Cerebellar nuclear complex (tissue), 1 donor: ENCODE measurements at places on chromosomes 4 and X.

DNA sequence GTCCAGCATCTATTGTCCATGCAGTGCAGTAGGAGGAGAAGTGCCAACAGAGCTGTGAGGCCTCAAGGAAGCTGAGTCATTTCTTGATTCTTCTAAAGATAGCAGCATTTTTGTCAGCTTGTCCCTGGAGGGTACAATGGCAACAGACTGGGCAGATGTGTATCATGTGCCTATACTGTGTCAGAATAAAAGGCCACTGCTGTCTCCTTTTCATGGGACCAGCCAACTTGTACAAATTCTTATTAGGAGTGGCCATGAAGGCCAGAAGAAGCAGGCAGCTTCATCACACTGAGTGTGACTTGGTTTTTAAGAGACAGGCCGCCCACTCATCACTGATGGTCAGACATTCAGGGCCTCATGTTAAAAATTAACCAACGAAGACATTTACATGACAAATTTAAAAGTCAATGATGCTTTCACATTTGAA lies 185.0 kb upstream of the FAM241A start:
- DNase-seq: no peak

- no peak for DNase-seq
Observed at GRCh38 chrX:94058728-94059382, 384.8 kb downstream of the FAM133A start.

DNA sequence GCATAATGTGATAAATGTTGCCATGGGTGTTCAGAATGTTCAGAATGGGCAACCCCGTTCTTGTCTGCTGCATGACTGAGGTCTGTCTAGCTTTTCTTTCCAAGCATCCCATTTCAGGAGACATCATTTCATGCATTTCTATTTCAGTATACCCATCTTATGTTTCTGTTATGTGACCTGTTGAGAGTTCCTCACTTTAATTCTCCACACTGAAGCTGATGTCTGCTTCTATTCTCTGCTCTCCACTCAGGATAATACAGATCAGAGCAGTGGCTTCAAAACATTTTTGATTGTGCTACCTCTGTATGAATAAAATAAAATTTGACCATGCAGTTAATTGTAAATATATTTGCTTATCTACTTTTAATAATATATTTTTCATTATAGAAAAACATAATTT lies 398.6 kb downstream of the ARHGAP24 start:
- no peak for DNase-seq

DNA sequence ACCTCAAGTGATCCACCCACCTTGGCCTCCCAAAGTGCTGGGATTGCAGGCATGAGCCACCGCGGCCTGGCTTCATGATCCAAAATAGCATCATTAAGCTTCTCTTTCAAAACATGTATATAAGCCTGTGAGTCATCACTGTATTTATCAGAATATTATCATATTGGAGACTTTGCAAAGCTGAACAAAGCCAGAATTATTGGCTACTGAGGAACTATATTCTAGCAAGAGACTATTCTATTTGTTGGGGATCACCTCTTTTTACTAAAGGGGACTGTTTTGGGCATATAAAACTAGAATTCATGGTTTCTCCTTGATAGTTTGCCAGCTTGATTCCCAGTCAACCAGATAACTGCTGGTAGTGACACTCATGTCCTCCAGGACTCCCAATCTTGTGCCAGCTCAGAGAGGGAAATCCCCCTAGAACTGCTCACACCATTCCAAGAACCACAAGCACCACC lies 40.1 kb downstream of the TET2 start:
- no peak for DNase-seq

GRCh38 chr4:10808591-10808990 lies 124.0 kb upstream of the CLNK start:
- DNase-seq: peak; percentile 56

- no peak for DNase-seq
Observed at GRCh38 chr4:126937846-126938422, 694.8 kb upstream of the INTU start.

DNA sequence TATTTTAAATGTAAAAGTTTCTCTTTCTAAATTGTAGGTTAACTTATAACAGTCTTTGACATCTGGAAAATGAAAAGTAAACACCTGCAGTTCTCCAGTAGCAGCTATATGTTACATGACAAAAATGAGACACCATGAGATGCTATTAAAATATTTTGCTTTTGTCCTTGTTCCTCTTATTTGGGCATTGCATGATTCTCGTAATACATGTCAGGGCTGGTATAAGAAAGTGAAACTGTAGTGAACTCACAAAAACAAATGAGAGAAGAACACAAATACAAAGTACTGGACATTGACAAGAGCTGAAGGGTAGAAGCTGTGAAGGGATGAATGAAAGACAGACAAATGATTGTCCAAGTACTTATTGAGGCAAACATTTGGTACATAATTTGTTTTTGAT lies 9.0 kb downstream of the GK2 start:
- DNase-seq: no peak

DNA sequence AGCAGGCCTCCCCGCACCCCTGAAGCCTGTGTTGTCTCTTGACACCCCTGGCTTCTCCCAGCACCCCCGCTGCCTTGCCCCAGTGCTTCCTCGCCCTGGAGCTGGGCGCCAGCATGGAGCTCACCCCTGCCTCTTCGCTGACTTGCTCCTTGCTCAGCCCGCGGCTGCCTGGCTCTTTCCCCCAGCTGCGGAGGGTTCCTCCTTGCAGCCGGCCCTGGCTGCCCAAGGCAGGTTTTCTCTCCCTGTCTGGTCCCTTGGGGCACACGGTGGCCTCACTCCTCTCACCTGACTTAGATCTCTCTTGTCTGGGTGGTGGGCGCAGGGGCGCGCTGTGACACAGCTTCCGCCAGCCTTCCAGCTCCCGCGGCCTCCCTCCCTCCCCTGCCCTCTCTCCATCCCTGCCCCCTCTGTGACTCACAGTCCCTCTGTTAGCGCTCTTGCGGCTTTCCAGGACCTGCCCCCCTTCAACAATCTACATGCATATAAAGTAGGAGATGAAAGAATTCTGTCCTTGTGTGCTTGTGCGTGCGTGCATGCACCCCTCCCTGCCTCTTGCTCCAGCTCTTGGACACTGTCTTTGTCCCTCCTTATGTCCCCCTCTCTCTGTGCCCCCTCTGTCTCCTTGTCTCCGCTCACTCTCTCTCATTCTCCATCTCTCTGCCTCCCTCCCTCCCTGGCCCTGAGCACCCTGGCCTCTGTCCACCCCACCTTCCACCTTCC lies 2.2 kb downstream of the PLXNB3 start:
- no peak for DNase-seq

- no peak for DNase-seq
Observed at GRCh38 chr4:41934514-41934900, 722 bp upstream of the TMEM33 start.

- no peak for DNase-seq
Observed at GRCh38 chr4:127251423-127251822, 381.3 kb upstream of the INTU start.

GRCh38 chr4:118842055-118842454 lies 6.1 kb upstream of the SEC24D start:
- no peak for DNase-seq

DNA sequence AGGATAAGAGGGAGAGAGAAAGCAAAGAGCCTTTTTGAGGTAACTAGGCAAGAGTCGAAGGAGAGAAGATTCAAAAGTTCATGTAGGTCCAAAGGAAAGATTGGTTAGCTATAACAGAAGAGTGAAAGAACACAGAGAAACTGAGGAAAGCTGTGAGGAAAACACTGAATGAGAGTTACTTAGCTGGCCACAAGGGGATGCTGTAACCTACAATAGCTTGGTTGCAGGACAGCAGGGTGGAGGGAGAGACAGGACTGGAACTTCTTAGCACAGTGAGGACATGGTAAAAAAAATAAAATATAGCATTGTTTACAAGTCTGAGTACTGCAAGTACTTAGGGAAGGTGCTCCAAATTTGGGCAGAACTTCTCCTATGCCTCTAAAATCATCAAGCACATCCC lies 48.3 kb downstream of the RAI2 start:
- DNase-seq: no peak

- no peak for DNase-seq
Observed at GRCh38 chr4:110769578-110769977, 146.7 kb upstream of the PITX2 start.

- DNase-seq: no peak
Observed at GRCh38 chr4:57074744-57075143, 35.4 kb downstream of the IGFBP7 start.

GRCh38 chrX:3695536-3695935 lies 17.9 kb downstream of the PRKX start:
- DNase-seq: no peak

- DNase-seq: no peak
Observed at GRCh38 chrX:23857363-23857762, 50.4 kb downstream of the APOO start.

GRCh38 chr4:140602714-140603113 lies 34.0 kb upstream of the UCP1 start:
- no peak for DNase-seq

DNA sequence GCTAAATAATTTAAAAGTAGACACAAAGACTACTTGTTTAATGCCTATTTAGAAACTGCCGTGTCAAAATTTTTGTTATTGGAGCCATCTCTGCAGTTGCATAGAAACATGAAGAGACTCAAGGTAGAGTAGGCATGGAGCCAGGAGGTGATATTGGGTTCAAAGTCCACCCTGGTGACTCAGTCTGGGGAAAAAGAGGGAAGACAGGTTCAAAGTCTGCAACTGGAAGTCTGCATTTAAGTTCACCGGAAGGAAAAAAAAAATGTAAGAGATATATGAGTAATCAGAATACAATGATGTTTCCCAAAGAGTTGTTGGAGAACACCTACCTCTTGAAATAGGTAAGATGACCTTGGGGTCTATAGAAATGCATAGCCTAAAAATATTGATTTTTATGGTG lies 67.4 kb upstream of the QRFPR start:
- DNase-seq: no peak

DNA sequence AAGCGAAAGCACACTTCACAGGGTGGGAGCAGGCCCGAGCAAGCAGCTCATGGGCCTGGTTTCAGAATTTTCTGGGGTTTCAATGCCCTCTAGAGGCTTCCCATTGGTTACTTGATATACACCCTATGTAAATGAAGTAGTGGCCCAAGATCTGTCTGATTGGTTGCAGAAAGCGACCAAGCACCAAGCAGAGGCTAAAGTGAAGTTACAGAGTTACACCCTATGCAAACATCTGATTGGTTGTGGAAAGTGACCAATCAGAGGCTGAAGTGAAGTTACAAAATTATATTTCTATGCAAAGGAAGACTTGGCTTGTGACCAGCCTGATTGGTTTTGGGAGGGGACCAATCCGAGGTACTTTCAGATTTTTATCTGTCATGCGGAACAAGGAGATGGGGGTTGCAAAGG lies 8.2 kb downstream of the FHIP1A start:
- DNase-seq: no peak

- no peak for DNase-seq
Observed at GRCh38 chr4:38980903-38981676, 51.1 kb downstream of the TMEM156 start.

- no peak for DNase-seq
Observed at GRCh38 chrX:20967725-20968124, 406.5 kb upstream of the CNKSR2 start.

GRCh38 chr4:99180382-99181070 lies 36.4 kb upstream of the ADH4 start:
- no peak for DNase-seq

GRCh38 chr4:20652226-20652885 lies 47.9 kb upstream of the PACRGL start:
- no peak for DNase-seq

DNA sequence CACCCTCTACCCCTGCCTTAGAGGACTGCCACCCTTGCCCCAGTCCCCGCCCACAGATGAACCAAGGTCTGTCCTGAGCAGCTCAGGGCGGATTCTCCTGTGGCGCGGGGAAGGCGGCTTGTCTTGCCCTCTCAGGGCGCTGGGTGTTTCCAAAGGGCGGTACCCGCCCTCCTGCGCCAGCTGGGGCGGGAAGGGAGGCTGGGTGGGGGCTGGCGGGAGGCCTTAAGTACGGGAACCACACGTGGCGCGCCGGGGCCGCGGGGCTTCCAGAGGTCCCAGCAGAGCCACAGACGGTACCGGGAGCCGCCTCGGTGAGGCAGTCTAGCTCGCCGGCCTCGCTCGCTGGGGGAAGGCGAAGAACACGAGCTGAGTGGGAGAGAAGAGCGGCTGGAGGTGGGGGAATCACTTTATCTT lies 361.1 kb downstream of the MID1IP1 start:
- DNase-seq: no peak

DNA sequence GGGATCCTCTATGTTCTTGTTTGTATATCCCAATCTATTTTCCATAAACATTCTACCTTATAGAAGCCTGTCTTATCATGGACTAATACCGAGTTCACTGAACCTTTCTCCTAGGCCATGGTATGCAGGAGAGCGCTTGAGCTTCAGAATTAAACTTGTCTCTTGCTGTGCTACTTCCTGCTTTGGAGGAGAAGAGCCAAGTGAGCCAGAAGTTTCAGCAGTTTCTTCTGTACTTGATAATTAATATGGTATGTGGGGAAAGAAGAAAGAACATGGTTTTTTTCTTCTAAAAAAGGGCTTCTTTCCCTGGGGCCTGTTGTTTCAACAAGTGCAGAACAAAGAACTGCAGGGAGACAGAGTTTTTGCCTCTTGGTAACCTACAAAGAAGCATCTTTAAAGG lies 172.8 kb downstream of the ATG4A start:
- no peak for DNase-seq

DNA sequence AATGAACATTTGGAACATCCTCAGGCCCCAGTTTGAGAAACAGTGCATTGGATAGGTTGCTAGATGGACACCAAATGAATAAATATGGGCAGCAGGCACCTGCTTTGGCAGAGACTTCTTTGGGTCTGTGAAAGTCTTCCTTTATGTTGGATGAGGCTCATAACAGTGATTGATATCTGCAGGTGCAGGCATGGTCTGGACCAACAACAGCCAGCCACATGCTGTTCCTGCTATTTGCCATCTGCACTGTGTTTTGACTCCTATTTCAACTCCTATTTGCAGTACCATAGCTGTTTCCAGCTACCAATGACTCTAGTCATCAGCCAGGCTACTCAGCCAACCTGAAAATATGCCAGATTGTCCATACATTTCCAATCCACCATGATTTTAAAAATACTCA lies 60.9 kb downstream of the ANAPC4 start:
- DNase-seq: no peak

DNA sequence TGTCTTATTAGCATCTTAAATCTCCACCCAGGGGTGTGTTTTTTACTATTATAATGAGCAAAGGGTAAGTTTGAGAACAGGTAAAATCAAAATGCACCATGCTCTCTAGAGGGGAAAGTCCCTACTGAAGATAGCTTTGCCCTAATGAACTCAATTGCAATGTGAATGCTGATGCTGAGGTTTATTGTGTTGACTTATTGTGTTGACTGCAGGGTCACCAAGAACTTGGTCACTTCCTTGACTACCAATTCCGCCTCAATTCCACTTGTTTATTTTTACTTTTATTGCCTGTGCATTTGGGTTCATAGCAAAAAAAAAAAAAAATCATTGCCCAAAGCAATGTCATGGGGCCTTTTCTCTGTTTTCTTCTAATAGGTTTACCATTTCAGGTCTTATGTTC lies 67.7 kb upstream of the SRD5A3 start:
- no peak for DNase-seq

DNA sequence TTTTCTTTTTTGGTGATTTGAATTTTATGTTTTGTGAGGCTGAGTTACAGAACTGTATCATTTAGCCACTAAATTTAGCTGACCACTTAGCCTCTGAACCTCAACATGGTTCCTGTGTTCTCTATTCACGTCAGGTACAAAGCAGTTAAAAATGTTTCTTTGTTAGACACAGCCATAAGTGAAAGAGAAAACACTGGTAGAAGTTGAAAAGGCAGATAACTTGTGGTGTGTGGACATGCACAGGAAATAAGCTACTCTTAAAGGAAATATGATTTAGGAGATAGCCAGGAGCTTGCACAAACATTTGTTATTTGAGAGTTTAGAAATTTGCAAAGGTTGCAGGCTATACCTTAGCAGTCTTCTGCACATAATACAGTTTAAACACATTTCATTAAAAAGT lies 171.0 kb upstream of the RPS6KA3 start:
- DNase-seq: no peak
